Right hindlimb (tissue), 1 donor: ENCODE measurements at places on chromosomes 16 and 17.

DNA sequence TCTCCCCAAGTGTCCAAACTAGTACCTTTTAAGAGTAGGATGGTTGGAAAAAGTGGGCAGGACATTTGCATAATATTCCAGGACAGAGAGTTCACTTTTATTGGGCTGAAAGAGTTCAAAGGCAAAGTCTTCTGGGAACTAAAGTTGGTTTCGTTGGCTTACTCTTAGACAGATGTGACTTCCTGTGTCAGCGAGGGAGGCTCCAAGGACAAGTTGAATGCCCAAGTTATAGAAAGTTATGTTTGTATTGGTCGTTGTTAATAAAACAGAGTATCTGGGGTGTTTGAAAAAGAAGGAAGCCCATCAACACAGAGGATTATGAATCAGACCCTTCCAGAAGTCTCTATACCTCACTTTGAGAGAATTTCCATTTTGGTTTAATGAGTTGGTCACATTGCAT lies 117.3 kb upstream of the TBX2 start:
- no peak for DNase-seq

DNA sequence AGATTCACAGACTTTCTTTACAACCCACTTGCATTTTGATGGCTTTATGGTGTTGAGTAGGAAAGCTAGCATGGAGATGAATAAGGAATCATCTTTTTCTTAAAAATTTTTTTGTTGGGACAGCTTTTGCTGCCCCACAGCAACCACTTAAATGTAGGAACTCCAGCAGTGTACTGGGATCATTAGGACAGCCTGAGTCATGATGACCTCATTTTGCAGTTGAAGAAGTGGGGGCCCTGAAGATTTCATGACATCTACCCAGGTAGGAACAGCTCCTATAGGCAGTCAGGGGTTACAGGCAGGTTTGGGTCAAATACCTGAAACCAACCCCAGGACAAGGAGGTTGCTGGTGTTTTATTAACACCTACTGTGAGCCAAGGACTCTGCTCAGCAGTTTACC lies 2.1 kb downstream of the METTL22 start:
- DNase-seq, result no peak

GRCh38 chr16:86455640-86456039 lies 54.7 kb upstream of the FOXF1 start:
- DNase-seq, result no peak

DNA sequence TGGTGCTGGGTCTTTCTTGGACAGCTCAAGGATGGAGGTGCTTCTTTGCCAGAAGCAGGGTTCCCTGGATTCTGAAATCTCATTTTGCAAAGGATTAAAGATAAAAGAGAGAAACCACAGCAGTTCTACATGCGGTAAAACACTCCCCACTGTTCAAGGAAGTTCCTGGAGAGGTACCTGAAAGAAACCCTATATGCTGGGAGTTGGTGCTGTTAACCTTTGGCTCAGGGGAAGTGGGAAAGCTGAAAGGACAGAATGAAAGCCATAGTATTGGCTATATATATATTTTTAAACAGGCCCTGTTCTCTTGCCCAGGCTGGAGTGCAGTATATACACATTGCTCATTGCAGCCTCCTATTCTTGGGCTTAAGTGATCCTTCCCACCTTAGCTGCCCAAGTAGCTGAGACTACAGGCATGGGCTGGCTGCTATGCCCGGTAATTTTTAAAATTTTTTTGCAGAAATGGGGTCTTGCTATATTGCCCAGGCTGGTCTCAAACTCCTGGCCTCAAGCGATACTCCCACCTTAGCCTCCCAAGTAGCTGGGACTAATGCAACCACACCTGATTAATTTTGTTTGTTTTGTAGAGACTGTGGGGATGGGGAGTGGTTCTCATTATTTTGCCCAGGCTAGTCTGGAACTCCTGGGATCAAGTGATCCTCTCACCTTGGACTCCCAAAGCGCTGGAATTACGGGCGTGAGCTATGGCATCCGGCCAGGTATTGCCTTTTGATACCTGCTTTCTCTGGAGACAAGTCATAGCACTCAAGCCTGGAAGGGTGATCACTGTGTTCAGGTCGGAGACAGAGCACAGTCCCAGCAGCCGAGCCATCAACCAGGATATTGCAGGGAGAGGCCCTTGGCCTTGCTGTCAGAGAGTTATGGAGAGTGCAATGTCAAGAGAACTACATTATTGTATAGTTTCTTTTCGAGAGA lies 55.2 kb downstream of the MSI2 start:
- DNase-seq, result no peak

DNA sequence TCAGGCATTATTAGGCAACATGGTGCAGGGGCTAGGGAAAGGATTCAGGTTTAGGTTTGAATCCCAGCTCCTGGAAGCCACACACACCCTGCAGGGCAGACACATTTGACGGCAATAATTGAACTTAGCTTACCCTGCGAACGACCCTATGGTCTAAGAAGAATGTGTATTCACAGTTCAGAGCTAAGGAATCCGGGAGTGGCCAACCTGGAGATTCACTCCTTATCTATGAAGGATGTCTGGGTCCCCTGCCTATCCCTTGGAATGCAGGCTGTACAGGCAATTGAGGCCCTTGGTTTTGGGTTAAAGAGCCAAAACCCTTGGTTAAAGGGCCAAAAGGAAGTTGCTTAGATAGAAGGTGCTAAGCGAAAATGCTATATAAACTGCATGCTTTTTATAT lies 2.9 kb upstream of the SYT17 start:
- no peak for DNase-seq

- DNase-seq, result peak; percentile 82
These were observed 4.8 kb downstream of the LGALS3BP start for GRCh38 chr17:78974635-78975591.

GRCh38 chr16:75073545-75074303 lies 42.9 kb downstream of the LDHD start:
- no peak for DNase-seq

DNA sequence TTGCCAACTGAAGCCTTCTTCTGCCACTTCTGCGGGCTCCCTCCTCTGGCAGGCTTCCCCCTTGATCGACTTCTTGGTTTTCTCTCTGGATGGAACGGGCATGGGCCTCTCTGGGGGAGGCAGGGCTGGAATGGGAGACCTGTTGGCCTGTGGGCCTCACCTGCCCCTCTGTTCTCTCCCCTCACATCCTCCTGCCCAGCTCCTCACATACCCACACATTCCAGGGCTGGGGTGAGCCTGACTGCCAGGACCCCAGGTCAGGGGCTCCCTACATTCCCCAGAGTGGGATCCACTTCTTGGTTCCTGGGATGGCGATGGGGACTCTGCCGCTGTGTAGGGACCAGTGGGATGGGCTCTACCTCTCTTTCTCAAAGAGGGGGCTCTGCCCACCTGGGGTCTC lies 6.5 kb upstream of the LASP1NB start:
- no peak for DNase-seq

DNA sequence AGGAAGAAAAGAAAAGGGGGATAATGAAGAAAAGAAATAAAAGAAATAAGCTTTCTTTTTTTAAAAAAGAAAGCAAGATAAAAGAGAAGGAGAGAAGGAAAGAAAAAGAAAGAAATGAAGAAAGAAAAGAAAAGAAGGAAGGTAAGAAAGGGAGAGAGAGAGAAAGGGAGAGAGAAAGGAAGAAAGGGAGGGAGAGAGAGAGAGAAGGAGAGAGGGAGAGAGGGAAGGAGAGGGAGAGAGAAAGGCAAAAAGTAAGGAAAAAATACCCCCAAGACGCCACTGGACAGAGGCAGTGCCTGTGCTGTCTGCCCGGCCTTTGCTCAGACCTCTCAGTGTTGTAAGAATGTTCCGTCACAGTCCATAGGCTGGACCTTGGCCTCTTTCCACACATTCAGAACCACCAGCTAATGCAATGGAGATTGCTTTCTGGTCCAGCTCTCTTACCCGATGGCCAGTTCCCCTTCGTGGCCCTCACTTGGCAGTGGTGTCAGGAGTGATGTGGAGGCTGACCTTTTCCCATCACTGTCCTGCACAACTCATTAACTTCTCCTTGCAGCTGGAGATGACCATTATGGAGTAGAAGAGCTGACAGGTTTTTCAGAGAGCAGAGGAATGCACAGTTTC lies 14.3 kb upstream of the HNF1B start:
- no peak for DNase-seq

- DNase-seq, result no peak
These were observed 23.0 kb upstream of the IL21R start for GRCh38 chr16:27378871-27379481.

DNA sequence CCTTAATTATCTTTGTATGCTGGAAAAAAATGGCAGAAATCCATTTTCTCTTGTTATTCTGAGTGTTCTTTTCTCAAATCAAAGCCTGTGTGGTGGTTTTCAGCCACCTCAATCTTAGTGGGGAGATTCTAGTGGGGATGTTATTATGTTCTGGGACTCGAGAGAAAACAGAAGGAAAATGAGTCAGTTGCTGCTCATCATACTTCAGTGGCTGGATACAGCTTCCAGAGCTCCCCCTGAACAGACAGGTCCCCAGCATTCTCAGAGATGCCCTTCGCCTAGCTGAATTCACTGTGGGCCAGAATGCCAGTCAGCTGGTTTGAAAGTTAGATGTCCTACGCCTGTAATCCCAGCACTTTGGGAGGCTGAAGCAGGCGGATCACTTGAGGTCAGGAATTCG lies 8.5 kb downstream of the ST6GALNAC1 start:
- DNase-seq, result no peak

DNA sequence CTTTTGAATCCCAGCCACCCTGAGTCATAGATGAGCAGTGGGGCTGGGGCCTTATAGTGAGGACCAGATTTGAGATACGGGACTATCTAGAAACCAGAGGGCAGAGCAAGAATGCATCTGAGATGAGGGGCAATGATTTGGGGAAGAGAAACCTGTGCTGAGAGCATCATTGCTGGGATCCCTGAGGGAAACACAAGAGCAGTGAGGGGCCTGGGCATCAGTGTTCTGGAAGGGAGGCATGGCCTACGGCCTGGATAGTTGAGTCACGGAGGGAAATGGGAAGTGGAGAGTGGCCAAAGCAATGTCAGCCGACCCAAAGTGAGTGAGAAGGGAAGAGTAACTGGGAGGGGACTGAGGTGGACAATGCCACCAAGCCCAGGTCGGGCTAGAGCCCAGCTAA lies 5.2 kb downstream of the CAMTA2 start:
- DNase-seq, result no peak

DNA sequence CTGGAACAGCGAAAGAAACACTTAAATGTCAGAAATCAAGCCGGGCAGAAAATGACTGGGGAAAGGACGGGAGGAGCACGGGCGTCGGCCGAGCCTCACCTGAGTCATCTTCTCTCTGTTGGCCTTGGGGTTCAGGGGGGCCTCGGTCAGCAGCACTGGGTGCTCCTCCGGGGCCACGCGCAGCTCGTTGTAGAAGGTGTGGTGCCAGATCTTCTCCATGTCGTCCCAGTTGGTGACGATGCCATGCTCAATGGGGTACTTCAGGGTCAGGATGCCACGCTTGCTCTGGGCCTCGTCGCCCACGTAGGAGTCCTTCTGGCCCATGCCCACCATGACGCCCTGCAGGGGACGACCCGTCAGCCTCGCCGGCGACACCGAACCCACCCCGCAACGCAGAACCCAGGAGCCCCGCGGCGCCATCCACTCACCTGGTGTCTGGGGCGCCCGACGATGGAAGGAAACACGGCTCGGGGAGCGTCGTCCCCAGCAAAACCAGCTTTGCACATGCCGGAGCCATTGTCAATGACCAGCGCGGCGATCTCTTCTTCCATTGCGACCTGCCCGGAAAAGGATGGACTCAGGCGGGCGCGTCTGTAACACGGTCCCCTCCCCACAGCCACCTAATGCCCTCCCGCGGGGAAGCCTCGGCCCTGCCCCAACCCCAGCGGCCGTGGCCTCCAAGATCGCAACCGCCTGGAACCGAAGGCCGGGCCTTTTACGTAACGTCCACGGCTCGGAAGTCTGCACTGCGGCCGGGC lies 616 bp downstream of the ACTG1 start:
- peak; percentile 25 for DNase-seq

DNA sequence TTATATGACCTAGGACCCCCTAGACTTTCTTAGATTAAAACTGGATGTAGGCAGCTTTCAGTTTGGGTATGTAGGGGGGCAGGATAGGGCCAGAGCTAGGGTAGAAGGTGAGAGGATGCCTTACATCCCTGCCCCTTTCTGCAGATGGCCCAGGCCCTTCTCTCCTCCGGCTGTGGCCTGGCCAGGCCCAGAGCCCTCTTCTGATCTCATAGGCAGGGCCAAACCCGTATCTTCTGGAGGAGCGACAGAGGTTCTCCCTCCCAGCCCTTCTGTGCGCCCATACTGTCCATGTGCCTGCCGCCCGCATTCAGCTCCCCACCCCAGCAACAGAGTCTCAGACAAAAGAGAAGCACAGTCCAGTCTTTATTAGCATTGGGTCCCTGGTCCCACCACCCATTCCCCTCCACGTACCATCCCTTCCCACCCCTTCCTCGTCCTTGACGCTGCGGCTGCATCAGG lies 2.0 kb upstream of the TSPOAP1 start:
- DNase-seq, result no peak

GRCh38 chr17:38743556-38744171 lies 4.5 kb downstream of the PCGF2 start:
- DNase-seq, result peak; percentile 16

DNA sequence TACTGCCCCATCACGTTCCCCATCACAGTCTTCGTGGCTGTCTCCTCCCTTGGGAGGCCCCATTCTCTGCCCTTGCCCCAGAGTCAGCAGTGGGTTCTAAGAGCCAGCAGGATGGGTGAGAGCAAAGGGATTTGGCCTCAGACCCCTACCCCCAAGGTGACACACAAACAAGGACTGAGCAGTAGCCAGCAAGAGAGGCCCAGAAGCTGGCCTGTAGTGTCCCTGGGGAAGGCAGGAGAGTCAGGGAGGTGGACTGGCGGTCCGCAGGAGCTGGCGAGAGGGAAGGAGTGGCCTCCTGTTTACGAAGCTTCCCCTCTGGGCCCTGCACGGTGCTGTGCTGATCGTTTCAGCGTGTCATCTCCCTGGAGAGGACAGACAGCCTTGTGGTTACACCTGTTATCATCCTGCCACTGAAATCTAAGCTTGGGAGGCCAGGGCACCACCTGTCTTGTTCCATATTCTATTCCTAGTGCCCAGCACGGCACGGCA lies 8.4 kb downstream of the WDR81 start:
- peak; percentile 19 for DNase-seq

- no peak for DNase-seq
These were observed 149.2 kb downstream of the MAF start for GRCh38 chr16:79451196-79451816.

DNA sequence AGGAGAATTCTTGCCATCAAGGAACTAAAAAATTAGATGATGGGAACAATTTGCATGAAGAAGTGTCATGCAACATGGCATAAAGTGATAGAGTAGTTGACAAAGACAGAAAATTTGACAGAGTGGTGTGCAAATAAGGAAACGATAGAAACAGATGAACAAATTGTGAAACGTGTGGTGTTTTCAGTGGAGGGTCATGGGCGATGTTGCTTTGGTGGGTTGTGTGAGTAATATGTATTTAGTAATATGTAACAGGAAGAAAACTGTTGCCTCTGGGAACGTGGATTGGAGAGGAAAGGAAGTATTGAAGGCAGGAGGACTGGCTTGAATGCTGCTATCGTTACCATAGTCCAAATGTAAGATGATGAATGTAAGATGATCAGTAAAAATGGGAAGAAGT lies 3.6 kb downstream of the COX10 start:
- no peak for DNase-seq

GRCh38 chr17:73998653-73999645 lies 204.5 kb upstream of the RPL38 start:
- DNase-seq, result no peak
